Lung (tissue), 17 donors: ENCODE measurements at places on chromosomes 16 and 17. TPM values are rescaled to one million over a fixed set of nuclear protein-coding genes. Genes with fewer than 3 reads are reported as not detected.

GRCh38 chr17:35867574-35867973, 1.1 kb downstream of the HEATR9 start:
- DNase-seq: no peak

- DNase-seq: no peak
Measured at GRCh38 chr16:85978291-85978775, 79.4 kb downstream of the IRF8 start.

GRCh38 chr17:80006811-80007752, 28.6 kb downstream of the TBC1D16 start:
- DNase-seq: no peak

DNA sequence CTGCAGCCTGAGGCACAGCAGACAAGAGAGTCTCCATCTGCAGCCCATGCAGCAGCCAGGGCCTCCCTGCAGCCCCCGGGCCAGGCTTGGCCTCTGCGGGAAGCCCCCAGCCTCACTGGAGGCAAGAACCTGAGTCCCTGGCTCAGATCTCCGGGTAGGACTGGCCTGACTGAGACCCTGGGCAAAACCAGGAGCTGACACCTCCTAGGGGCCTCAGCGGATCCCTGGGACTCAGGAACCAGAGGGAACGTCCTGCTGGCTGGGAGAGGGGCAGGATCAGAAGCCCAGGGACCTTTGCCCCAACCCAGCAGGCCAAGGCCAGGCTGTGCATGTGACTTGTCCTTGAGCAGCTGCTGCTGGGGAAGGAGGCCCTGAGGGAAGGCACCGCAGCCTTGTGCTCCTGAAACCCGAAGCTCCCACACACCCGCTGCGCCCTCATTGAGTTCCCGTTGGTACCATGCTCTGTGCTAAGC, 1.7 kb upstream of the PRSS21 start:
- no peak for DNase-seq

The NFE2L1 gene
- polyA plus RNA-seq: 68.8 TPM

DNA sequence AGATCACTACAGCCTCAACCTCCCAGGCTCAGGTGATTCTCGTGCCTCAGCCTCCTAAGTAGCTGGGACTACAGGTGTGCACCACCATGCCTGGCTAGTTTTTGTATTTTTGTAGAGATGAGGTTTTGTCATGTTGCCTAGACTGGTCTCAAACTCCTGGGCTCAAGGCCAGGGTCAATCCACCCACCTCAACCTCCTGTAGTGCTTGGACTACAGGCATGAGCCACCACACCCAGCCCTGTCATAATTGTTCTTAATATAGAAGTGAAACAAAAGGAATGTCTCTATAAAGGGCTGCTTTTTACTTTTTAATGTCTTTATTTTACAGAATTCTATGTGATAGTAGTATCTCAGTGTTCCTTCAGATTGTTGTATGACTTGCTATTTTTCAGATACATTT, 345.2 kb upstream of the TBX2 start:
- DNase-seq: no peak

- DNase-seq: no peak
Measured at GRCh38 chr17:57466521-57466920, 210.2 kb downstream of the MSI2 start.

GRCh38 chr17:50832864-50833381, 2.5 kb upstream of the WFIKKN2 start:
- no peak for DNase-seq

The PPP1R1B gene
- 36.4 TPM for polyA plus RNA-seq

GRCh38 chr17:63223212-63223911, 222.7 kb downstream of the CYB561 start:
- DNase-seq: no peak

The RNF43 gene
- polyA plus RNA-seq: 3.7 TPM

DNA sequence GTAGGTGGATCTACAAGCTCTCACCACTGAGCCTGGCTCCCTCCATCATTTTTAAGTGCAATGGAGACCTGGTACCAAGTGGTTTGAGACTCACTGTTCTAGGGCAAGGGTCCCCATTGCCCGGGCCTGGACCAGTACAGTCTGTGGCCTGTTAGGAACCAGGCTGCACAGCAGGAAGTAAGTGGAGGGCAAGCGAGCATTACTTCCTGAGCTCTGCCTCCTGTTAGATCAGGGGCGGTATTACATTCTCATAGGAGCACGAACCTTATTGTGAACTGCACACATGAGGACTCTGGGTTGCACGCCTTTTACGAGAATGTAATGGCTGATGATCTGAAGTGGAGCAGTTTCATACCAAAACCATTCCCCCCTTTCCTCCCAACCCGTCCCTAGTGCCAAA, 6.8 kb upstream of the ZNF594 start:
- DNase-seq: no peak
